ENCODE measurements at places on chromosomes 5 and 9.

DNA sequence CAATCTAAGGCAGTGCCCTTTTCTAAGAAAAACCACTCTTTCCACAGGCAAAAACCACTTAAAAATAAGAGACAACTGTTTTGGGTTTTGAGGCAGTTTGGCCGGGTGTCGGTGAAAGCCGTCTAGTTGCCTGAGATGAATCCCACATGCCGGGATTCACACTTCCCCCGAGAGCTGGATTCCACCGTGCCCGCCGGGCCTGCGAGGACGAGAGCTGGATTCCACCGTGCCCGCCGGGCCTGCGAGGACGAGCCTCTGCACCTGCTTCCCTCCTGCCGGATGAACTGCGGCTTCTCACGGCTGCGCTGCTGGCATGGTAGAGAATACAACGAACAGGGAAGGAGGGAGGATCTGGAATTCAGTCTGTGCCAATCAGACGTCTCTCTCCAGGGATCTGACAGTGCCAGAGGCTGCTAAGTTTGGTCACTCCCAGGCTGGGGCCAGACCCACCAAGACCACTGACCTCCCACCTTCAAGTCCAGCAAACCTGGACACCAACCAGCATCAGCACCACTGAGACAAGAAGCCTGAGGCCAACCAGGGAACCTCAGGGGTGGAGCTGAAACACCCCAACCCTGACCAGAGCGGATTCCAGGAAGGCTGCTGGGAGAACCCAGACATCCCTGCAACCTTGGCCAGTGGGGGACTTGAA, 23.0 kb downstream of the VAV2 start:
- DNase-seq: no peak

DNA sequence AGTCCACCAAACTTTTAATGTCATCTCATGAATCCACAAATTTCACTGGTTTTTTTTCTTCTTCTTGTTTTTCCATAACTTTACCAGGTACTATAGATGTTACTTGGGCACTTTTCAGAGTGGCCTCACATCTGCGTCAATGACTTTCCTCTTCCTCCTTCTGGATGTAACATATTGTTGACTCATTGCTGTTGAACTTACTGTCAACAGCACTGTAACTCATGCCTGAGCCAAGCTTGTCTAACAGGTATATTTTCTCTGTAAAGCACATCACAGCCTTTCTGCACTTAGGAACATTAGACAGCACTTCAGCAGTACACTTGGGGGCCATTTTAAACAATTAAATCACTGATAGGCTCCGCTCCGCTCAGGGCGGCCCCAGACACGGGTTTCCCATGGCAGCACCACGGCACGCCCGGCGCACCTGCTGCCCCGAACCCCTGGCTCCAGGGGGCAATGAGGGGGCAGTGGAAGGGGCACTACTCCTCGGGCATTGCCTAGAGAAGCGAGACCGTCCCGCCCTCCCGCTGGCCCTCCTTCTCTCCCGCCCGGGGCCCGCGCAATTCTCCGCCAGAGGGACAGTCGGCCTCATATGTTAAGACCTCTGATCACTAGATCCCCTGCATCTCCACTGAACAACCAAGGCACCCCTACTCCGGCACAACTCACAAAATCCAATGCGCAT, 41.9 kb upstream of the SPATA31C2 start:
- no peak for DNase-seq

- DNase-seq: no peak
Observed at GRCh38 chr5:135861641-135862040, 27.2 kb downstream of the SLC25A48 start.

GRCh38 chr9:11086561-11086960, 473.8 kb upstream of the PTPRD start:
- no peak for DNase-seq

GRCh38 chr9:13878241-13878711, 435.7 kb downstream of the NFIB start:
- no peak for DNase-seq

Data from CD4-positive, alpha-beta T cell treated with Interleukin-1 beta for 1 hour (primary cell).